GM03348 (cell line): ENCODE measurements at places on chromosomes 13 and 19.
A peak's percentile ranks its signal among the peaks of the same experiment; 100 is the strongest.

GRCh38 chr13:111394211-111394922 lies 73.9 kb downstream of the TEX29 start:
- no peak for DNase-seq

- DNase-seq: peak; percentile 60
Measured at GRCh38 chr13:98405107-98405571, 171.8 kb downstream of the STK24 start.

DNA sequence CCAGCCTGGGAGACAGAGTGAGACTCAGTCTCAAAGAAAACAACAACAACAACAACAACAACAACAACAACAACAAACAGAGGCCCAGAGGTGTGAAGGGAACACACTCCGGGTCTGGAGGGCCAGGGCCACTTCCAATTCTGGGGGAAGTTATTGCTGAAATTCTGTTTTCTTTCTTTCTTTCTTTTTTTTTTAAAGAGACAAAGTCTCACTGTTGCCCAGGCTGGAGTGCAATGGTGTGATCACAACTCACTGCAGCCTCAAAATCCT lies 3.5 kb upstream of the CAPS start:
- DNase-seq: no peak

DNA sequence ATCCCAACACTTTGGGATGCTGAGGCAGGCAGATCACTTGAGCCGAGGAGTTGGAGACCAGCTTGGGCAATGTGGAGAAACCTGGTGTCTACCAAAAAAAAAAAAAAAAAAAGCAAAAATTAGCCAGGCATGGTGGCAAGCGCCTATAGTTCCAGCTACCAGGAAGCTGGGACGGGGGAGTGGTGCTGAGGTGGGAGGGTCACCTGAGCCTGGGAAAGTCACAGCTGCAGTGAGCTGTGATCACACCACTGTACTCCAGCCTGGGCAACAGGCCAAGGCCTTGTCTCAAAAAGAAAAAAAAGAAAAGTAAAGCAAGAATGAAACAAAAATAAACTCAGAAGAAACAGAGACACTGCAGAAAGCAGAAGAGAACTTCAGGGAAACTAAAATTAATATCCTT lies 31.6 kb downstream of the MTRF1 start:
- no peak for DNase-seq

DNA sequence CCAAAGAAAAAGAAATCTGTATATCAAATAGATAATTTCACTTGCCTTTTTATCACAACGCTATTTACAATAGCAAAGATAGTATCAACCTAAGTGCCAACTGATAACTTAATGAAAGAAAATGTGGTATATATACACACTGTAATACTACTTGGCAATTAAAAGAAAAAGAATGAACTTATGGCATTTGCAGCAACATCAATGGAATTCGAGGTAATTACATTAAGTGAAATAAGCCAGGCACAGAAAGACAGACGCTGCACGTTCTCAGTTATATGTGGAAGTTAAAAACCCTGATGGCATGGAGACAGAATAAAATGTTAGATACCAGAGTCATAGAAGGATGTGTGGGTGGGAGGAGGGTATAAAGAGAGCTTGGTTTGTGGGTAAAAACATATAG lies 1260.5 kb upstream of the PCDH9 start:
- no peak for DNase-seq

- no peak for DNase-seq
Measured at GRCh38 chr19:56643460-56643955, 549 bp downstream of the SMIM17 start.

DNA sequence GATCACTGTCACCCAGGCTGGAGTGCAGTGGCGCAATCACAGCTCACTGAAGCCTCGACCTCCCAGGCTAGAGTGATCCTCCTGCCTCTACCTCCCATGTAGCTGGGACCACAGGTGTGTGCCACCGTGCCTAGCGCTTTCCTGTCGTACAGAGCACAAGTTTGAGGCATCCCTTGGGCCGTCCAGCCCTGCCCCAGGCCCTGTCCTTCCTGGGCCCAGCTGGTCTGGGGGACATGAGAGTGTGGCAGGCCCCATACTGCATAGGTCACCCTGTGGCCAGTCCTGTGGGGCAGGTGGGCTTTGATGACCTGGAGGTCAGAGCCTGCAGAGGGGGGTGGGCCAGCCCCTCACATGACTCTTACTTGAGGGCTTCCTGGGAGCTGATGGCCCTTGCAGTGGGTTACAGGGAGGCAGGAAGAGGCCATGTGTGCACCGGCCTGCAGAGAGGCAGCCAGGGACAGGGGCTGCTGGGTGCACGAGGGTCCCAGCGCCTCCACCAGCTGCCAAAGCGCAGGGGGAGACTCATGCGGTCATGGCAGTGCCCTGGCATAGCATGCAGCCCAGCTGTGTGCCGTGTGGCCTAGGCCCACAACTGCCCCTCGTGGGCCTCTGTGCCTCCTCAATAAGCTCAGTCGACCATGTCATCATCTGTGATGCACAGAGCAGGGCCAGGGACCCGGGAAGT lies 61.4 kb downstream of the KDM4B start:
- DNase-seq: no peak

DNA sequence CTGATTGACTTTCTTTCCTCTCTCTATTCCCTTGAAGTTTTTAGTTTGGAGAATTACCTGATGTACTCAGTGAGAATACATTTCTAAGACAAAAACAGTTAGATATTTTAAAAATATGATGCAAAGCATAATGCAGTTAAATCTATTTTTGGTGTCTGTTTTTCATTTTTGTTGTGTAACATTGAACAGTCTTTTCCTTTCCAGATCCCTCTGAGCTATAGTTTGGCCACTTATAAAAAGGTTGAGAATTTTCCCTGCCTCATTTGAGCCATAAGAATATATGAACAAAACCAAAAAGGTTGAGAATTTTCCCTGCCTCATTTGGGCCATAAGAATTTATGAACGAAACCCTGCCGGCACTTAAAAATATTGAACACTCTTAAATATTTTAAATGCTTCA lies 57.0 kb upstream of the IPO5 start:
- no peak for DNase-seq

- DNase-seq: peak; percentile 59
Measured at GRCh38 chr13:75870397-75870903, 234.3 kb downstream of the LMO7 start.

GRCh38 chr19:29965492-29965891 lies 23.5 kb downstream of the URI1 start:
- DNase-seq: peak; percentile 42

GRCh38 chr13:59890054-59890453 lies 273.7 kb downstream of the DIAPH3 start:
- no peak for DNase-seq

GRCh38 chr19:43464134-43464775 lies 1.2 kb downstream of the LYPD3 start:
- peak; percentile 87 for DNase-seq

GRCh38 chr19:1253514-1254080 lies 5.2 kb downstream of the MIDN start:
- no peak for DNase-seq

- DNase-seq: peak; percentile 10
Measured at GRCh38 chr13:52707375-52707774, 32.2 kb downstream of the CNMD start.

DNA sequence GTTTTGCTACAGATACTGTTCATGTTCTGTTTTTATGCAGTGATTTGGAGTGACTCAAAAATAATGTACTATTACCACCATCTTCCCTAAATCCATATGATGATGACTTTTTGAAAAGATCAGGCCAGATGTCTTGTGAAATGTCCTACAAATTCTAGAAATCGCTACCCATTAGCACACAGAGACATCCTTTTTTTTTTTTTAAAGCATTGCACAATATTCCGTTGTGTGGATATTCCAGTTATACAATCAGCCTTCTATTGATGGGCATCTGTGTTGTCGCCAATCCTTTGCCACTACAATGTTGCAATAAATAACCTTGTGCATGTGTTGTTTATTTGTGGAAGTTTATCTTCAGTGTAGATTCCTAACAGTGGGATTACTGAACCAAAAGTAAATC lies 24.5 kb downstream of the ZDHHC20 start:
- DNase-seq: no peak

- peak; percentile 64 for DNase-seq
Measured at GRCh38 chr19:5690955-5691821, 1.1 kb downstream of the RPL36 start.

DNA sequence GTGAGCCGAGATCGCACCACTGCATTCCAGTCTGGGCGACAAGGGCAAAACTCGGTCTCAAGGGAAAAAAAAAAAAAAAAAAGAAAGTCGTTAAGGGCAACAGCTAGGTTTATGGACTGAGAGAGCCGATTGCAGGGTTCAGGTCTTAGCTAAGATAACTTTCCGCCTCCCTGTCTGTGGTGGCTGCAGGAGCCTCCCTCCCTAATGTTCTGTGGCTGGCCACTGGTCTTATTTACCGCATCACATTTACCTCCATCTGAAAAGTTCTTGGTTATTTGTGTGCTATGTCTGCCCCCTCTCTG lies 722 bp upstream of the CRTC1 start:
- DNase-seq: no peak

DNA sequence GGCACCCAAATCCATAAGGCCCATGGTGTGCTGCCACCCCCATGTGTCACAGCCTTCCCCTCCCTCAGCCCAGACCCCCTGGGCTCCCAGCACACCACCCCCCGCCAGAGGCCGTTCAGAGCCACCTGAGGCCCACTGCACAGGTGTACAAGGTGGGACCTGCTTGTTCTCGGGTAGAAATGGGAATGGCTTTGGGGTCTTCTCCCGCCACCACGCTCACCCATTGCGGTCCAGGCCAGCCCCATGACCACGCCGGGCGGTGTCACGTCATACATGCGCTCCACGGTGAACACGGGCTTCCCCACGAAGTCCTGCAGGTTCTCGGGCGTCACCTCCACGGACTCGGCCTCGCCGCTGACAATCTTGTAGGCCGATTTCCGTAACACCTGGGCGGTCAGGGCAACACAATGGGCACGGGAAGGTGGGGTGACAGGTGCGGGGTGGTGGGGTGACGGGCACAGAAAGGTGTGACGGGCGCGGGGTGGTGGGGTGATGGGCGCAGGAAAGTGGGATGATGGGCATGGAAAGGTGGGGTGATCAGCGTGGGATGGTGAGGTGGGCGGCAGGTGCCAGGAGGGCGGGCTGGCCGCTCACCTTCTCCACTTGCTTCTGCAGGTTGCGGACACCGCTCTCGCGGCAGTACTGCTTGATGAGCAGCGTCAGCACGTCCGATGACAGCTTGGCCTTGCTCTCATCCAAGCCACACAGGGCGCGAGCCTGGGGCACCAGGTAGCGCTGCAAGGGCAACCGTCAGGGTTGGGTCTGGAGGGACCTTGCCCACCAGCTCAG lies 4.3 kb downstream of the RPL36 start:
- no peak for DNase-seq

GRCh38 chr13:43232144-43232872 lies 208.9 kb downstream of the DNAJC15 start:
- no peak for DNase-seq

DNA sequence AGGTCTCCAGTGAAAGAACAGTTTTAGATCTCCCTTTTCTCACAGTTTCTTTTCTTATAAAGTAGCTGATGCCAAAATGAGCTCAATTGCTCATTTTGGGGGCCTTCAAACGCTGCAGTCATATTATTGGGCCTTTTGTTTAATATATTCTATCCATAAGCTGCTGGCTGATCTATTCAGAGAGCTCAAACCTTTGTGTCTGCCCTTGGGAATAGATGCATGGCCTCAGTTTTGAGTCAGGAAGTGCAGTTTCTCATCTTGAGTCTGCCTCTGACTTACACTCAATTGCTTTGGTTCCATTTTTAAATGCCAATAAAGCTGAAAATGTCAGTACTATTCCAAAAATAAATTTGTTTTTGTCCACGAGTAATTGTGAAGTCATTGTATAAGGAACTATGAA lies 468.9 kb downstream of the KLF12 start:
- DNase-seq: no peak

DNA sequence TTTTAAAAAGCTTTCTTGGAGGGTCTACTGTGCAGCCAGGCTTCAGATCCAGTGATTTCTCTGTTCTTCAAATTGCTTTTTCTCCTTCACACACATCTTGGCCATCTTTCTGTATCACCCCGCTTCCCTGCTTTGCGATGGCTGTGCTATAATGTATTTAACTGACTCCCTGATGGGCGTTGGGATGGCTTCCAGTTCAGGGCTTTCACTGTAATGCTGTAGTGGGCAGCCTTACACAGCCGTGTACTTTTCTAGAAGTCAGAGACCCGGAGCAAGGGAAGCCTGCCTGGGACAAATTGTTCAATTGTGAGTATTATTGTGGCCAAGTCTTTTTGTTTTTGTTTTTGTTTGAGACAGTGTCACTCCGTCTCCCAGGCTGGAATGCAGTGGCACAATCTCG lies 19.4 kb upstream of the PAK4 start:
- no peak for DNase-seq

DNA sequence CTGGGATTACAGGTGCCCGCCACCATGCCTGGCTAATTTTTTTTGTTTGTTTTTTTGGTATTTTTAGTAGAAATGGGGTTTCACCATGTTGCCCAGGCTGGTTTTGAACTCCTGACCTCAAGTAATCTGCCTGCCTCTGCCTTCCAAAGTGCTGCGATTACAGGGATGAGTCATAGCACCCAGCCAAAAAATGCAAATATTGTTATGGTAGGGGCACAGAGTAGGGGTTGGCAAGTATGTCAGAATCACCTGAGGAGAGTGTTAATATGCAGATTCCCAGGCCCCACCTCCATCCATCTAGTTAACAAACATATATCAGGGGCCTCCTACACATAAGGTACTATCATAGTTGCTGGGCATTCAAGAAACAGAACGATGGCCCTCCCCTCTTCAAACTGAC lies 44.7 kb downstream of the VAV1 start:
- DNase-seq: no peak

DNA sequence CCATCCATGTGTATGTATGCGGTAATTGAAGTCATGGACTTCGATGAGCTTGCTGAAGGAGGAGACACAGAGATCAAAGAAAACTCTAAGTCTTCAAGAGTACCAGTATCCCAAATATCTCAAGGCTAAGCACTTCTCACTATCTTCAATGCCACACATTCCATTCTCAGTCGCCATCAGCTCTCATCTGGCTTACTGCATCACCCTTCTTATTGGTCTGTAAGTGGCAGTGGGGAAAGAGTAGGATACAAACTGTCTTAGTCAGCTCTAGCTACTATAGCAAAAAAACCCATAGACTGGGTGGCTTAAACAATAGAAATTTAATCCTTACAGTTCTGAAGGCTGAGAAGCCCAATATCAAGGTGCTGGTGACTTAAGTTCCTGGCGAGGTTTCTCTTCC lies 218.7 kb downstream of the POSTN start:
- DNase-seq: no peak

GRCh38 chr13:33250609-33251008 lies 34.9 kb downstream of the STARD13 start:
- DNase-seq: no peak

DNA sequence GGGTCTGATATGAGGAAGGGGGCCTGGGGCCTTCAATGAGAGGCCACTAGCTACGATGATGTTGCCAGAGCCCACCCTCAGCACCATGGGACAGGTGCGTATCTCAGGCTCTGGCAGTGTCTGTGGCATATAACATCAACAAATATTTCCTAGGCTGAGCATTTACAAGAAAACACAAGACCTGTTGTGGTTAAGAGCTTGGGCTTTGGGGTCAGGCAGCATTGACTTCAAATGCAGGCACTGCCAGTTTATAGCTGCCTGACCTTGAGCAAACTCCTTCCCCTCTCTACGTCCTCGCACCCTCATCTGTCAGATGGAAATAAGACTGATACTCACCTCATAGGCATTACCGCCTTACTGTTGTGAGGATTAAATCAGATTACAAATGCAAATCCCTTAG lies 156.0 kb downstream of the KATNAL1 start:
- DNase-seq: no peak

GRCh38 chr19:41575998-41576397 lies at the start of gene CEACAM21:
CEACAM21 (plus strand) TSS chr19:41576166; CDS start chr19:41576275, 109 bp downstream.
- DNase-seq: no peak
